ENCODE measurements at places on chromosomes 5 and 9. TPM values are rescaled to one million over a fixed set of nuclear protein-coding genes. Genes with fewer than 3 reads are reported as not detected.

SAPCD2 gene
- total RNA-seq, result 76.4 TPM

FAM151B gene
- 1.9 TPM for total RNA-seq

FGF10 gene
- 0.16 TPM for total RNA-seq

DNA sequence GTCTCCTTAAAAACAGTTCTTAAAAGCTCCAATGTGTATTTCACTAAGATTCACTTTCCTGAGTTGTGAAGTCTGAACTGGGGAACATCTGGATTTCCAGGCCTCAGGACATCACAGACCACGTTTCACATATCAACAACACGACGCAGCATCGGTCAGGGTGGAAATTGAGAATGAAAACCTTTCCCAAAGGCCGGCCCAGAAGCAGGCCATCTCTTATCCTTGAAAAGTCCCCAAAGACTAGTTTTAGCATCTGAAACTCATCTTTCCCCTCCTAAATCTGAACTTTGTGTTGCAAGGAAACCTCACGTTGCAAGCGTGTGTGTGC lies 96.4 kb upstream of the COL5A1 start:
- no peak for DNase-seq

DNA sequence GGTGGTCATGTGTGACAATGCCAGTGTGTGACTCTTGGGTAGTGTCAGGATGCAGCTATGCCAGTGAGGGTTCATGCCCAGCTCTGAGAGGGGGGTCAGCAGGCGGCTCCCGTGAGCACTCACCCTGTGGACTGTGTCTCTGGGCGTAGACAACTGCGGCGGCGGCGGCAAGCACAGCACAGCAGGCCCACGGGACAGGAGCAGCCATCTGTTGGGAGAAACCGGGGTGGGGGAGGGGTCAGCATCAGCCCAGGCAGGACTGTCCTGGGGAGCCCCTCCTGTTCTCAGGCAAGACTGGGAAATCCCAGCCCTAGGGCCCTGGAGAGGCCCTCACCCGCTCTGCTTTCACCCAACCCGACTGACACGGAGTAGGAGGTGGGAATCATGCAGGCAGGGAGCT lies 20.8 kb downstream of the CNTFR start:
- DNase-seq, result no peak
